ENCODE measurements at places on chromosomes 2 and 18.

- DNase-seq: no peak
These were observed 133.1 kb downstream of the NBAS start for GRCh38 chr2:15427987-15428386.

GRCh38 chr2:101827246-101827645 lies 129.7 kb downstream of the MAP4K4 start:
- peak; percentile 45 for DNase-seq

GRCh38 chr2:156155319-156155718 lies 177.2 kb downstream of the NR4A2 start:
- no peak for DNase-seq

DNA sequence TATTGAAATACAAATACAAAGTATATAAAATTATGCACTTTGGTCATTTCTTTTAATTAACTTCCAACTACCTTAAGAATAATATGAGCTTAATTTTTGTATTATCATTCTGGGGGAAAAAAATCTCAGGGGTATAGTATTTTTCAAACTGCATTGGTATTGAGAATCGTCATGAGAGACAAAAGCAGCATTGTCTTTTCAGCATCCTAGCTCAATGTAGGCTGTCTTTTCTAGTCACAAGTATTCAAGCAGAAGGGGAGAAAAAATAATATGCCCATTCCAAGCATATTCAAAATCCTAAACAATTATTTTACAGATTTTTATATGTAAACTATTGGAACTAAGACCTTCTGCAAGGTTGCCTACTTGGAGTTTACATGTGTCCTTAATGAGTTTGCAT lies 693.3 kb downstream of the LRP1B start:
- no peak for DNase-seq

GRCh38 chr18:58819051-58819450 lies 45.6 kb upstream of the ZNF532 start:
- DNase-seq: no peak

DNA sequence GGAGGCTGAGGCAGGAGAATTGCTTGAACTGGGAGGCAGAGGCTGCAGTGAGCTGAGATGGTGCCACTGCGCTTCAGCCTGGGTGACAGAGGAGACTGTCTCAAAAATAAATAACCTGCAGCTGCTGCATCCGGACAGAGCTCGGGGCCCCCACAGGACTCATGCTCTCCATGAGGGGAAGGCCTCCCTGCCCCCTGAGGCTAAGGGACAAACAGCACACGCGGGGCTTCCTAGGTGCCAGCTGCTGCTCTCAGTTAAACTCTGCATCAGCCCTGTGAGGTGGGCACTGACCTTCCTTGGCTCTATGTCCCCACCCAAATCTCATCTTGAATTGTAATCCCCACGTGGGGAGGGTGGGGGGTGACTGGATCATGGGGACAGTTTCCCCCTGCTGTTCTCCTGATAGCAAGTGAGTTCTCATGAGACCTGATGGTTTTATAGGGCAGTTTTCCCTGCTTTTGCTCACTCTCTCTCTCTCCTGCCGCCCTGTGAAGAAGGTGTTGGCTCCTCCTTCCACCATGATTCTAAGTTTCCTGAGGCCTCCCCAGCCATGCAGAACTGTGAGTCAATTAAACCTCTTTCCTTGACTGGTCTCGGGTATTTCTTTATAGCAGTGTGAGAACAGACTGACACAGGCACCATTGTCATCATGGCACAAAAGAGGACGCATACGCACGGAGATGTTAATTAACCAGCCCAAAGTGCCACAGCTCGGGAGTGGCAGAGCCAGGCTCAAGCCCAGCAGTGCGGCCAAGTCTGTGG lies 49.9 kb upstream of the TAF1B start:
- DNase-seq: no peak

DNA sequence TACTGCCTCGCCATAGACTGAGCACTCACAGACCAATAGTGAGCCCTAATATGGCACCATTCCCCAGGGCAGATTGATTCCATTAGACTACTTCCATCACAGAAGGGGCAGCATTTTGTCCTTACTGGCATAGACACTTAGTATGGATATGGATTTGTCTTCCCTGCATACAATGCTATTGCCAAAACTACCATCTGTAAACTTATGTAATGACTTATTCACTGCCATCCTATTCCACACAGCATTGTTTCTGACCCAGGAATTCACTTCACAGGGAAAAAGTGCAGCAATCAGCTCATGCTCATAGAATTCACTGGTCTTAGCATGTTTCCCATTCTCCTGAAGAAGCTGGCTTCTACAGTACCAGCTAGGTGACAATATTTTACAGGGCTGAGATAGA lies 179.0 kb downstream of the PPP1R1C start:
- DNase-seq: no peak

DNA sequence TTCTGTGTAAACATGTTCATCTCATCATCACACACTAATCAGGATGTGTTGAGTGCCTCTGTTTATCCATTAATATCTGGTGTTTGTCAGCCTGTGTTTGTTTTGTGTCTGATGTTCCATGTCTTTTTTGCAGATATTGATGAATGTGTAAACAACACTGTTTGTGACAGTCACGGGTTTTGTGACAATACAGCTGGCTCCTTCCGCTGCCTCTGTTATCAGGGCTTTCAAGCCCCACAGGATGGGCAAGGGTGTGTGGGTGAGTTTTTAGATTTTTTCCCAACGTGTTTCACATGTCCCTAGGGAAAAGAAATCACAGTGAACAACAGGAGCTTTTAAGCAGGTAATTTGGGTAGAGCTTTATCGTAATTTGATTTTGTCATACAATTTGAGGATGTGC lies 133.7 kb upstream of the RASGRP3 start:
- no peak for DNase-seq

DNA sequence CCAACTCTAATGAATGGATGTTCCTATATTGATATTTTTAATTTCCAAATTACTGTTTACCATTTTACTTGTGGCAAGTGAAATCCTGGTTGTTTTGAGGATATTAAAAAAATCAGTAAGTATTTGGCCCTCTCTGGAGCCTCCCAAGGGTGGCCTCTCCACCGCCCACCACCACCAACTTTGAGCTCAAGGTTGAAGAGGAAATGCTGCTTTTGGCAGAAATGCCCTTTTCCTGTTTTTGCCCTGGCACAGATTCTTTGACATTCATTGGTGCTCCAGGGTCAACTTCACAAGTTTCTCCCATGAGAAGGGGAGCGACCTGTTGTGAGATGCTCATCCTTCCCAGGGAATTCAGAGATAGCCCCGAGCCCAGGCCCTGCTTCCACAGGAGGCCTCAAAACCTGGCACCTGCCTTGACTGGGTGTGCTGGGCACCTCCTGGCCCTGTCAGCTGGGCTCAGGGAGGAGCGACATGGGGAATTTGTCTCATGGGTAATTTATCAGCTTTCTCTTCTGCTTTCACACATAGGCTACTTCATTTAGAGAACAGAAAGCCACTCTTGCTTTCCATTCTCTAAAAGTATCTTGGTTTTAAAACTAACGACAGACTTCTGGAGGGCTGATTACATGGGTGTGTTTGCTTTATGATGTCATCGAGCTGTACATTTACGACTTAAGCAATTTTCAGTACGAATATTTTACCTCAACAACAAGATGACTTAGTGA lies 6.9 kb downstream of the CD8A start:
- no peak for DNase-seq

DNA sequence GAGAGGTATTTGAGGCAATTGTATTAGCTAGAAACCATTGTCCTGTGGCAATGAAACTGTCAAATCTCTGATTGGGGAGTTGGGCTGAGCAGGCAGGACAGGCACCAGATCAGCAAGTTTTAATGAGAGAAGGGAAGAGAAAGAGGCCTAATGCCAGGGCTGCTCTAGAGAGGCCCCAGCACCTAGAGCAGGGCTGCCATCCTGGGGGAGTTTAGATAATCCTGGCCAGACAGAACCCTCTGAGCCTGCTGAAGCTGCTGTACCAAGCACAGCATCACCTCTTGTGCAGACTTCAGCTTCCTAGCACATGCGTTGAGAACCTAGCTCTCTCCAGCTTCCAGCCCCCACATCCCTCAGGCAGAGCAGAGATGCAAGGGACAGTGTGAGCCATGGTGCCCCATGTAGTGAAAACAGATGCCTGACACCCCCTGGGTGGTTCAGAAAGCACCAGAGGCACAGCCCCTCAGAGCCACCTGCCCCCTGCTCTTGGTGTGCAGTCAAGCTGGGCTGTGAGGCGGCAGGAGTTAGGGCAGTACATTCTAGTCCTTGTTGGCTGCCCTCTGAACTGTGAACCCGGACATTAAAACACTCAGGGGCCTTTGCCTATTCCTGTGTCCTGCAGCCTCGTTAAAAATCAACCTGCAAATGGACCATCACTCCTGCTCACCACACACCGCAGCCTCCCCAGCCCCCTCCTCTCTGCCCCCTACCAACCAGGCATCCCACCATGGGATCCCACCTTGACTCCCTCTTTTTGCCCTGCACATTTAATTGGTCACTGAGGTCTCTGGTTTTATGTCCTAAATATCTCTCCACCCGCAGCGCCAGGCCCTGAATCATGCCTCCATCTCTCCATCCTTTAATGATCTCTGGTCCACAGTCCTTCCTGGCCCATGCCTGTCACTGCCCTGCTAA lies 52.7 kb downstream of the ADD2 start:
- no peak for DNase-seq

GRCh38 chr2:99470957-99471356 lies 18.9 kb downstream of the REV1 start:
- no peak for DNase-seq

- DNase-seq: no peak
These were observed 28.3 kb upstream of the ITGB6 start for GRCh38 chr2:160228141-160228917.

GRCh38 chr2:2321200-2321540 lies 9.9 kb downstream of the MYT1L start:
- no peak for DNase-seq

- no peak for DNase-seq
These were observed 111.3 kb downstream of the WDSUB1 start for GRCh38 chr2:159175182-159175581.

- no peak for DNase-seq
These were observed 40.7 kb upstream of the KLF11 start for GRCh38 chr2:10002681-10003080.

- no peak for DNase-seq
These were observed 50.0 kb downstream of the XRCC5 start for GRCh38 chr2:216159144-216159543.

- no peak for DNase-seq
These were observed 82.6 kb downstream of the ZNF532 start for GRCh38 chr18:58947136-58947732.

GRCh38 chr2:162127422-162127821 lies 24.6 kb downstream of the GCG start:
- no peak for DNase-seq

- no peak for DNase-seq
These were observed 40.4 kb downstream of the CELF4 start for GRCh38 chr18:37525262-37525585.

DNA sequence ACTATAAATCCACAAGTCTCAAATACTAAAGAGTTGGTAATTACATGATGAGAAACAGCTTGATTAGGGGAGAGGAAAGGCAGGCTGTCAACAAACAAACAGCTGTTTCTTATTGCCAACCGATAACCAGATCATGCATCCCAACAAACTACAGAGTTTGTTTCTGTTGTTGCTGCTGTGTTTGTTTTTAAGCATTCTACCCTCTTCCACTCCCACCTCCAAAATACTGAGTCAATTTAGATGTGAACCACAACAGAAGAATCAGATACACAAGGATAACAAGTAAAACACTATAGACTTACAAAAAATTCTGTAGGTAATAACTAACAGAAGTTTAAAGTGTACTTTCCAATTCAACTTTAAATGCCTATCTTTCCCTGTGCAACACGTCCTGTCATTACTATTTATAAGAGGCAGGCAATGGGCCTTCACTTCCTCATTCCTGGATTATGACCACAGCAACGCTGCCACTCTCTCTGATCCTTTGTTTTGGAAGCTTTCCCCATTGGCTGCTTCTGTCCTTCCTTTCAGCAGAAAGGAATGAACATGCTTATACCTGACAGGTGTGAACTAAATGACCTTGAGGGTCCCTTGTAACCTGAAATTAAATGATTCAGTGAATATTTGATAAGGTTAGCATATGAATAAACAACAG lies 152.0 kb downstream of the SRBD1 start:
- DNase-seq: peak; percentile 59

GRCh38 chr2:8229546-8229986 lies 452.3 kb upstream of the ID2 start:
- DNase-seq: peak; percentile 41

GRCh38 chr2:174856447-174856846 lies 92.2 kb upstream of the CHRNA1 start:
- no peak for DNase-seq

DNA sequence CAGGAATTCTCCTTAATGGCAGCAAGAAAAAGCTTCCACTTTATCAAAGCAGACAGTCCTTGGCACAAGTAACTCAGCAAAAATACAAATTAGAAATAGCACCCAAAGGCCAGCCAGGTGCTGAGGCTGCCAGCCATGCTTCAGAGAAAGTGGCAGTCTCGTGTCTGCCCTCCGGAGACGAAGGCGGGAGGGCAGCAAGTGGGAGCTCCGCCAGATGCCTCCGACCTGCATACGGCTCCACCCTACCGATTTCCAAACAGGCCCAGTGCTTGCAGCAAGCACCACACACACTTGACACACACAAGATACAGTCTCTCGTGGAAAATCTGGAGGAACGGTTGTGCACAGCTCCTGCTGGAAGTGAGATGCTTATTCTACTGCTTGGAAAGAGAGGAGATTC lies 134.9 kb upstream of the REV1 start:
- no peak for DNase-seq

DNA sequence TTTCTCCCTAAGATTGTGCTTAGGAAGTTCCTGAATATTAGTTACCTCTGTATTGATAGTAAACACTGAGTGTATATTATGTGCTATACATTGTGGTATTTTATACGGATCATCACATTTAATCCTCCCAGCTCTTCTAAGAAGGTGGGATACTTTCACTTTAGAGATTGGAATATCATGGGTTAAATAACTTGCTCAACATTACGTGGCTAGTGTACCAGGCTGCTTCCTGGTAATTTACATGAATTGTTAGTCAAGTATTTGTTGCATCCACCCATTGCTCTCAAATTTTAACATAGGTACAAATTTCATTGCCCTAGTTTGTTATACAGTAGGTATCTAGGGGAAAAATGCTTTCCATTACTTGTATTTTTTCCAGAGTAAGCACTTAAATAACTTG lies 21.4 kb downstream of the FAM98A start:
- DNase-seq: no peak

- no peak for DNase-seq
These were observed 18.8 kb downstream of the FZD5 start for GRCh38 chr2:207750876-207751275.

DNA sequence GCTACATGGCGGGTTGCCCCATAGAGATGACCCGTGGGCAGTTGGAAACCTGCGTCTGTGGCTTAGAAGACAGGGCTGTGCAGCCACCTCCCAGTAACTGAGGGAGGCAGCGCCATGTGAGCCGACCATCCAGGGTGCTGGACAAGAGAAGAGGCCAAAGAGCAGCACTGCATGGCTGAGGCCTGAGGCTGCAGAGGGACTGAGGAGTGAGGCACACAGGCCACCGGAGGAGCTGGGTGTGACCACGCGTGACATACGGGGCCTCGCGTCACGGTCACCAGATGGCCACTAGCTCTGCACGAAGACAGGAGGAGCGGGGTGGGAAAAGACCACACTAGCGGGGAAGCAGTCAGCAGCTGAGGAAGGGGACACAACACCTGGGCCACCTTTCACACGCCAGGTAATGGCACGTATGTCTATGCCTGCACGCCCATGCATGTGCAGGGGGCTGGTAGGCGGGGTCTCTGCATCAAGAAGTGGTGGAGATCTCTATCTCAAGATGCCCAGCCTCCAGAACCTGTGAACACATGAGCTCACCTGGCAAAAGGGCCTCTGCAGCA lies 61.4 kb downstream of the NDUFA10 start:
- DNase-seq: no peak
